ENCODE measurements at places on chromosomes 4 and X.
A peak's percentile ranks its signal among the peaks of the same experiment; 100 is the strongest.

DNA sequence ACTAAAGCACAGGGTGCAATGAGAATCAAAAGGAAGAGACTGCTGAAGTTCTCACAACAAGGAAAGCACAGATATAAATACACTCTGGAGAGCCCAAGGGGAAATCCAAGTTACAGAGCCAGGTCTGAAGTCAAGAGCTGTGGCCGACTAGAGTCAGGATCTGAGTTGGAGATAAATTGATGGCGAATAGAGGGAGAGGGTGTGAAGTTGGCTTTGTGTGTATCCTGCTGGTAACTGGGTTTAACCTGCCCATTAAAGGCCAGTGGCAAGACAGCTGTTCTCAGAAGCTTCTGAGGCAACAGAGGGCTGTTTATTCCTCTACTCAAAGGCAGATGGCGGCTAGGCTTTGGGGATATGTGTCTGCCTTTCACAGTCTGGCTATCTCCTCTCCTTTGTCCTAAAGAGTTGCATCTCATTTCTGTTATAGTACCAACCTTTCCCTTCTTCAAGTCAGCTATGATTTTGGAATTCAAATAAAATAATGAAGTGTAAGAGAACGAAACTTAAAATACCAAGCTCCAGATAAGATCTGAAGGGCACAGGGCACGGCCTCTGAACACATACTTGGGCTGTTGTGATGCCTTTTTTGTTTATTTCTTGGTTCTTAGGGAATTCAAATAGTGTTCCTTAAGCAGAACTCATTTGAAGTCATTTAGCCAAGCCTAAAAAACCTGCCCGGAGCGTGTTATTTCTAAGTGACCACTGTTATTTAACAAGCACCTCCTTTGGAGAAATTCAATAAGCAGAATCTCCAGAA is 142.1 kb downstream of the APBB2 start:
- no peak for DNase-seq

DNA sequence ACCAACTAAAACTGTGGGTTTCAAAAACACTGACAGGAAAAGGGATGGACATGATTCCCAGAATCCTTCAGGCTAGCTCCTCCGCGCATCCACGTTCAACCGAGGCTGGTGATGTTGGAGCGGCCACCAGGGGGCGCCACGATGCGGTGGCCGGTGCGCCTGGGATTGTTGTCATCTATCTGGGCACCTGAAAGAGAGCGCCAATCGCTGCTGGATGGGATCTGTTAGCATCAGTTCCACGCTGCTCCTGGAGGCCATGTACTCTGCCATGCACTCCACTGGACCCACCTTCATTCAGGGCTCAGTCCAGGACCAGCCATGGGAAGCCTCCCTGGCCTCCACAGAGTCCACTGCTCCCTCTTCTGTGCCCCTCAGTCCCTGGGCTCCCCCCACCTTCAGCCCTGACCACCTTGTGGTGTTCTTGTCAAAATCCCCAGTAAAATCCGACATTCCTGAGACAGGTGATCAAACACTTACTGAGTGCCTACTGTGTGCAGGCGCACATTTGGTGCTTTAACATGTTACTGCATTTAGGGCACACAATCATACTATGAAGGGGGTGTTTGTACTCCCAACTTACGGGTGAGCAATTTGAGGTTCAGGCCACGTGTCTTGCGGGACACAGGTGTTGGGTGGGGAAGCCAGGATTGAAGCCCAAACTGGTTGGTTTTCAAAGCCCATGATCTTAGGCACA is 71.1 kb downstream of the CRMP1 start:
- DNase-seq, result peak; percentile 73

GRCh38 chr4:73631565-73632226 is 11.5 kb upstream of the RASSF6 start:
- no peak for DNase-seq

DNA sequence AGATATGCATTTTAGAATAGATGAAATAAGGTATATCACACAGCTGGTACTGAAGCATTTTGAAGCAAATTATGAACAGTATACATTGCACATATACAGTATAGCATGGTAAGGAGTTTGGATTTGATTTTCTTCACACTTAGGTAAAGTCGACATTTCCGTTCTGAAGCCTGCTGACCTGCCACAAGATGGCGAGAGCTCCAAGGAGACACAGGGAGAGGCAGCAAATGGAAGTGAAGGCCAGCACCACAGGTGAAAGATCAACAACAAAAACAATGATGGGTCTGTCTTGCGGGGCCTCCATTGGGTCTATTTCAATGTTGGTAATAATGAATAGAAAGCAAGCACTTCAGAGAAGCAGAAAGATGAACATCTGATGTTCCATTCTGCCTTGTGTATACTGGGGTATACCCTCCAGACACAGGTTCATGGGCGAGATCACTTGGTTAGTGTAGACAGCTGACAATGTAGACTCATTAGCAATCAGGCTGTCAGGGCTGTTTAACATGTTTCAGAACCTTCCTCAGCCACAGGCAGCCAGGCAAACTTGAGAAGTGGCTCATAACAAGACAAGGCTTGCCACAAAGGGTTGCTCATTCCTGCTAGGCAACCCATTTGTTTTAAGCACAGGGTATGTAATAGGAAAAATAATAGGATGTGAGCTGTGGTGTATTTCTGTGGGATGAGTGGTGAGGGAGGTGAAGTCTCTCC is 21.4 kb upstream of the NOX1 start:
- DNase-seq, result peak; percentile 63

- no peak for DNase-seq
Observed at GRCh38 chr4:82865592-82865991, 25.4 kb downstream of the SEC31A start.

GRCh38 chr4:137384476-137384875 is 147.8 kb downstream of the PCDH18 start:
- no peak for DNase-seq

DNA sequence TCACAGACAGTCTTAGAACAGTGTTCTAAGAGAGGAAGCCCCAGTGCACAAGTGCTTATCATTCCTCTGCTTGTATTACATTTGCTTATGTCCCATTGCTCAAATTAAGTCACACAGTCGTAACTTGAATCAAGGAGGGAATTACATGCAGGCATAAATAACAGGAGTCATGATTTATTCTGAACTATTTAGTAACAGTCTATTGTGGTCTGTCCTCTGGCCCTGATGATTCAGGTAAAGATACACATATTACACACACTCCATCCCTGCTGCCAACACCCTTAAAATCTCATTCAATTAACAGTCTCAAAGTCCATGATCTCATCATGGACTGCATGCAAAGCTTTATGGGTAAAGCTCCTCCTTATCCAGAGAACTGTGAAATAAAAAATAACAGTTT is 60.1 kb downstream of the GRIA2 start:
- DNase-seq, result no peak

- DNase-seq, result no peak
Observed at GRCh38 chrX:51836823-51837222, 56.6 kb upstream of the MAGED1 start.

DNA sequence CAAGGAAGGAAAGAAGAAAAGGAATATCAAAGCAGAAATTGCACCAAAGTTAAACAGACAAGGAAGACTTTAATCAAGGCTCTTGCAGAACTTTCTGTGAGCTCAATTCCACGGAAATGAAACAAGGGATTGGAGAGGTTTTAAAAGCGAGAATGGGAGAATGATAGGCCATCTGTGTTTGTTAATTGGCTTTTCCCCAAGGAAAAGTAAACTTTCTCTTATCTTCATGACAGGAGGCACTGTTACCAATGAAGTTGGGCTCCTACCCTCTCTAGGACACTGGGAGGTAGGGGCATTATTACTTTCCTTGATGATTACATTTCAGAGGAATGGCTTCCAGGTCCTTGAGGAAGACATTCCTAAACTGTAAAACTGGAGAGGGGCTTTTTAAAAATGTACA is 328.8 kb upstream of the NWD2 start:
- no peak for DNase-seq

- DNase-seq, result no peak
Observed at GRCh38 chrX:10239611-10240064, 82.9 kb downstream of the CLCN4 start.

GRCh38 chr4:70313736-70314135 is 21.0 kb upstream of the CABS1 start:
- DNase-seq, result no peak

GRCh38 chrX:9765072-9765736 is 443 bp downstream of the GPR143 start:
- peak; percentile 57 for DNase-seq

GRCh38 chr4:170025523-170026252 is 507 bp downstream of the MFAP3L start:
- peak; percentile 69 for DNase-seq

DNA sequence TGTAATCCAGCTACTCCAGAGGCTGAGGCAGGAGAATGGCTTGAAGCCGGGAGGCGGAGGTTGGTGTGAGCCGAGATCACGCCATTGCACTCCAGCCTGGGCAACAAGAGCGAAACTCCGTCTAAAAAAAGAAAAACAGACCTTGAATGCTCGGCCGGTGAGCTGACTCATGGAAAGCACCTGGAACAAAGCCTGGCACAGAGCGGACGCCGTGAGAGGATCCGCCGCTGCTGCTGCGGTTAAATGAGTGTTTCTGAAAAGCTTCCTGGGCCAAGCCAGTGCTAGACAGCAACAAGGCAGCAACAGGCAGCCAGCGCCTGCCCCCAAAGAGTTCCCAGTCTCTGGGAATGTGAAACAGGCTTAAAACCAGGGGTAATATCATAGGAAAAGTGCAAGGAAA is 186.4 kb downstream of the AFAP1 start:
- no peak for DNase-seq

- peak; percentile 67 for DNase-seq
Observed at GRCh38 chrX:66163849-66164411, at the start of gene HEPH. Gene HEPH, plus strand, starts transcription at chrX:66164247. Its CDS starts 6,324 bp downstream, at chrX:66170571.

GRCh38 chr4:118950929-118951570 is 62.4 kb downstream of the SYNPO2 start:
- no peak for DNase-seq

DNA sequence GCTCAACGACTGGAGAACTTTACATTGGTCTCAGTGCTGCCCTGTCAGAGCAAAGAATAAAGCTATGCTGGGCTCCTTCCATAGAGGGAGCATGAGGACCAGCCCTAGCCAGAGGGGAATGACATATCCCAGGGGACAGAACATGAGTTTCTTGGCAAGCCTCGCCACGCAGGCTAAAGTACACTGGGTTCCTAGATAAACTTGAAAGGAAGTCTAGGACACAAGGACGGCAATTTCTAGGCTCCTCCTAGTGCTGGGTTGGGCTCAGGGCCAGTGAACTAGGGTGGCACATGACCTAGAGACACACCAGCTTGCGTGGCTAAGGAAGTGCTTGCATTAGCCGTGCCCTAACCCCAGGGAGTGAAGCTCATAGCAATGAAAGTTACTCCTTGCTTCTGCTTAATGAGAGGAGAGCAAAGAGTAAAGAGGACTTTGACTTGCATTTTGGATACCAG is 141.0 kb downstream of the MAB21L2 start:
- DNase-seq, result peak; percentile 59

DNA sequence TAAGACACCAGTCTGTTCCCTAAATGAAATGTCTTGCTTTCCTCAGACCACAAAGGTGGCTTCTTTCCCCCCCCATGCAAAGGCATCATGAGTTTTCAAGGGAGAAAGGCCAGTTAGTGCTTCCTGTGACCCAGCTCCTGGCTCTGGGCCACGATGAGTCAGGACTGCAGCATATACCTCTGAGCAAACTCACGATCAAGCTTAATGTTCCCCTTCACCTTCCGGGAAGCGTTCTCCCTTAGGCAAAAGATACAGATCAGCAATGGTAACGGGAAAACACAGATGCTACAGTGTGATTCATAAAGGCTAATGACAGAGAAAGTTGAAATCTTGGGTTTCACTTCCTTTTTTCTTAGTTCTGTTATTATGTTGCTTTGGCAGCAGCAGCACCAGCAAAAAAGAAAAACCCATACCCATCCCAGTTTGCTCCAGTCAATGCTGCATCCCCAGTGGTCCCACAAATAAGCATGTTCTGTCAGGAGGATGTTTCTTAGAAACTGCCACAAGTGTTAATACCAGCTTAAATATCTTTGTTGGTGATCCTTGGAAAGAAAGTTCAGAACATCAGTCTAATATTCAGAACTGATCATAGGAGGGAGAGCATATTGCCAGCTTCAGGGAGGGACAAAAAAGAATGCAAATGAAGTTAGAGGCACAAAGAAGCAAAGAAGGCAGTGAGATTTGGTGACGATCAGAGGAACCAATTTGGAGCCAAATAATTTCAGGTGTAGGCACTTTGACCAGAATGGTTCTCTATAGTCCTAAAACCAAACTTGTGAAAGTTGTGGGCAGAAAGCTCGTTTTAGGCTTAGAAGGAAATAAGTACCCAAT is 41.2 kb downstream of the LONRF3 start:
- peak; percentile 76 for DNase-seq

DNA sequence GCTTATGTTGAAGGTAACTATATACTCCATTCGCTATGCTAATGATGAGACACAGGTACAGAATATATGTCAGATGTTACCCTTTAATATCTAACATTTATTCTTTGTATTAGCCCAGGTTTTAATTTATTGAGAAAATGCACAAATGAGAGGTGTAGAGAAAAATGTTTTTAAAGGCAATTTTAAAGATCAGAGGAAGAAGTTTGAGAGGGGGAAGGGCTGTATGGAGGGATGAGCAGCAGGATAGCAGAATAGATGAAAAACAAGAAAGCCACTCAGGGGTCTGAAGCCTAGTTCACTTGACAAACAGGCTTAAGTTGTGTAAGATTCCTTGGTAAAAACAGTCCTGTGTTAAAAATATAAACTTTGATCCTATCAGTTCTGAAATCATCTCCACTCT is 3.7 kb downstream of the MAB21L2 start:
- no peak for DNase-seq

DNA sequence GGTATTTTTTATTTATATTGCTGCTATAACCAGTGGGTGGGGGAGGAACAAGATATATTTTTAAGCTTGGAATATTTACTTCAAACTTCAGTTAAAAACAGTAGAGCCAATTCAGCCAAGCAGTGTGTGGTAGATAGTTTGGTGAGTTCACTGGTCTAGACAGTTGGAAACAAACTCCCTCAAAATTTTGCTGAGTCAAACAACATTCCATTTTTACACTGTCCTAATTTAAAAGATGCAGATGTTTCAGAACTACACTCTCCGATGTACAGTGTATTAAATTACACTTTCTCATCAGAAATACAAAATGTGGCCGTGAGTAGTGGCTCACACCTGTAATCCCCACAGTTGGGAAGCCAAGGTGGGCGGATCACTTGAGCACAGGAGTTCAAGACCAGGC is 23.3 kb downstream of the PRKX start:
- DNase-seq, result no peak
